ENCODE measurements at places on chromosomes 4 and X.

- DNase-seq = no peak
Observed at GRCh38 chr4:175373031-175373430, 439.0 kb downstream of the GPM6A start.

- no peak for DNase-seq
Observed at GRCh38 chr4:139501527-139501926, 47.6 kb downstream of the RAB33B start.

- no peak for DNase-seq
Observed at GRCh38 chr4:98557194-98557892, 101.1 kb downstream of the TSPAN5 start.

- DNase-seq = no peak
Observed at GRCh38 chrX:104347860-104348259, 93.1 kb upstream of the ESX1 start.

GRCh38 chr4:73586666-73587065 lies 33.6 kb downstream of the RASSF6 start:
- DNase-seq = no peak
